Activated CD8-positive, alpha-beta memory T cell treated with anti-CD3 and anti-CD28 coated beads for 1 hour (primary cell): ENCODE measurements at places on chromosomes 11 and 22.

- no peak for DNase-seq
These were observed 27.5 kb downstream of the LINC01488 start for GRCh38 chr11:69508974-69509373.

- DNase-seq, result no peak
These were observed 844.7 kb upstream of the CCDC90B start for GRCh38 chr11:84130646-84131427.

- DNase-seq, result no peak
These were observed 11.1 kb upstream of the RFPL1 start for GRCh38 chr22:29427176-29427760.

DNA sequence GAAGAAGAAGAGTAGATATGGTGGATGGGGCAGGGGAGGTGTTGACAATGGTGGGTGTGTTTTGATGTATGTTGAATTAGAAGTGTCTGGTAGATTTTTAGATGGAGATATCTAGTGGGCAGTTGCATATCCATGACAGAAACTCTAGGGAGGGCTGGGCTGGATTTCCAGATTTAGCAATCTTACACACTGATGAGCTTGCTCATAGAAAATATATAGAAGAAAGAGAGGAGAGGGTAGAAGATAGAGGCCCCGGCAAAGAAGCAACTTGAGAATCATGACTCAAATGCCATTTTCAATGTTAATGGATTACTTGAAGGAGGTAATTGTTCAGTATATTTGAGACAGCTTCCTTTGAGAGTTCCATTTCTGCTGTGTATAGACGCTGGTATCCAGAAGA, 8.2 kb downstream of the REXO2 start:
- no peak for DNase-seq

DNA sequence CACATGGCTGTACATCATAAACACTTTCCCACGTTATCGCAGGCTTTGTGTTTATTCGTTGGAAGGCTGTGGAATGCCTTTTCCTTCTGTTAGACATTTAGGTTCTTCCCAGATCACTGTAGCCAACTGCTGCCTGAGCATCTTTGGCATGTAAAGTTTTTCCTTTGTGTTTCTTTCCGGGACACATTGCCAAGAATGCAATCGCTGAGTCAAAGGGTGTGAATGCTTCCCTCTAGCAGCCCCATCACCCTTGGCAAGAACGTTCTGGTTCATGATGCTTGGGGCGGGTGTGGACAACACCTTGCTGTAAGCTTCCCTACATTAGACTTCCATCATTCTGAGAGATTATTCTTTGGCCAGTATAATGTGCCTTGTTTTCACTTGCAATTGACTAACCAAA, 136.2 kb downstream of the OSBP2 start:
- DNase-seq, result no peak

DNA sequence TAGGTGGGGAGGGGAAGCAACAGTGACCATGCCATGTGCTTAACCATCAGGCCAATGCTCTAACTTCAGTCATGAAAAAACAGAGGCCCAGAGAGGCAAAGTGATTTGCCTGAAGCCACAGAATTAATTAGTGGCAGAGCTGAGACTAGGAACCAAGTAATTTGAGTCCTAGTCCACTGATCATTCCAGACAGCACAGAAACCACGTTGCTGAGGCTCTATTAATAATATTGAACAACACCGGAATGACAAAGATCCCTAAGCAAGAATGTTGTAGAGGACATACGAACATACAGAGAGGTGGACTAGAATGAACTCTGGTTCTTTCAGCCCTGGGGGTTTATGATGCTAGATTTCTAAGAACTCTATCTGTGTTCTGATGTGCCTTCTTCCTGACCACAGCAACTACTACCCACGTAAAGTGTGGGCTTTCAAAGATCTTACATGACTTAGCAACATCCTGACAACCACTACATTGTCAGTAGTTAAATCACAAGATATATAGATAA, 92.3 kb downstream of the GAB2 start:
- DNase-seq, result no peak

- DNase-seq, result no peak
These were observed 31.7 kb downstream of the LIF start for GRCh38 chr22:30214703-30215407.

- DNase-seq, result no peak
These were observed 144.7 kb upstream of the LMO1 start for GRCh38 chr11:8408151-8408941.

DNA sequence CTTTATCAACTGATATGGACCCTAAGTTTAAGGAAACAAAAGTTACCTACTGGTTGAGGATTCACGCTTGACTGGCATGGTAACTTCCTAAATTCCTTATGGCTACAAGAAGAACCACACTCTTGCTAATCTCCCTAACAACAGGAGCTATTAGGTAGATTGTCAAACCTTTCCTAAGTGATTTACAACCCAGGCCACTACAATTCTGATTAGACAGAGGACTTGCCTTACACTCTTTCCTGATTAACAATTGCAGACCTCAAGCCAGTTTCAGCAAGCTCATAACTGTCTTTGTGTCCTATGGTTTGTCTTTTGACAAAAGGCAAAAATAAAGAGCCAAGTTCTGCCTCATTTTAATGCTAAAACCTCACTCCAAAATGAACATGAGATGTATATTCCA, 16.3 kb downstream of the OR52K2 start:
- DNase-seq, result no peak

DNA sequence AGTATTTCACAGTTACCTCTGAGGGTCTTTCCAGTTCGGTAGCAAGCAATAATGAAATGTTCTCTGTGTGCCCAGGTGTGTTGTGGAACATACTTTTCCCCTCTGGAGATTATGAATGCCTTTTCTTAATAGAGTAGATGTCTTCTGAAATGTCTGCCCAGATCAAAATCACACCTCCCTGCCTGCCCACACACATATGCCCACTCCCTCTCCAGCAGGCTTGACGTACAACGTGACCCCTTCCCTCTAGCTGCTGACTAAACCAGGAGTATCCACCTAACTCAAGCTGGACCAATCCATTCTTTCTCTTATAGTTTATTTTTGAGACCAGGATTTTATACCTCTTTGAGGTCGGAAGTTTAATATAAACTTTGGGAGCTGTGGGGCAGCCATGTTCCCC, 48.7 kb downstream of the ME3 start:
- DNase-seq, result no peak

GRCh38 chr11:88324562-88325345, 12.8 kb downstream of the CTSC start:
- DNase-seq, result no peak

- DNase-seq, result no peak
These were observed 28.4 kb upstream of the UCP3 start for GRCh38 chr11:74037309-74037708.

DNA sequence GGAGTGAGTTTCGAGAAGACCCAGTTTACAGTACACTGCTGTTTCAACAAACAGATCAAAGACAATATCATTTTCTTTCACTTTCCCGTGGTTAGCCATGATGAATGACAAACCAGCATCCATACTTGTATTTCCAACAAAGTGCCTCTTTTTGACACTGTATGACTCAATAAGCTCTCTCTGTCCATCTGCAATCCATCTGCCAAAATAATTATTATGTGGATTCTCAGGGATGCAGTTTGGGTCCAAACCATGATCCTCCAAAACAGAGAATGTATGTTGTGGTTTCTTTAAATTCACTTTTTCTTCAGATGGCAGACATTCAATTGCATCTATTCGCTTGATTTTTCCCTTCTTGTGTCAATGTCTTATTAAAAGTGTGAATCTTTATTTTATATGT, 37.8 kb upstream of the RASD2 start:
- DNase-seq, result no peak

GRCh38 chr11:69491071-69492031, 9.9 kb downstream of the LINC01488 start:
- no peak for DNase-seq

DNA sequence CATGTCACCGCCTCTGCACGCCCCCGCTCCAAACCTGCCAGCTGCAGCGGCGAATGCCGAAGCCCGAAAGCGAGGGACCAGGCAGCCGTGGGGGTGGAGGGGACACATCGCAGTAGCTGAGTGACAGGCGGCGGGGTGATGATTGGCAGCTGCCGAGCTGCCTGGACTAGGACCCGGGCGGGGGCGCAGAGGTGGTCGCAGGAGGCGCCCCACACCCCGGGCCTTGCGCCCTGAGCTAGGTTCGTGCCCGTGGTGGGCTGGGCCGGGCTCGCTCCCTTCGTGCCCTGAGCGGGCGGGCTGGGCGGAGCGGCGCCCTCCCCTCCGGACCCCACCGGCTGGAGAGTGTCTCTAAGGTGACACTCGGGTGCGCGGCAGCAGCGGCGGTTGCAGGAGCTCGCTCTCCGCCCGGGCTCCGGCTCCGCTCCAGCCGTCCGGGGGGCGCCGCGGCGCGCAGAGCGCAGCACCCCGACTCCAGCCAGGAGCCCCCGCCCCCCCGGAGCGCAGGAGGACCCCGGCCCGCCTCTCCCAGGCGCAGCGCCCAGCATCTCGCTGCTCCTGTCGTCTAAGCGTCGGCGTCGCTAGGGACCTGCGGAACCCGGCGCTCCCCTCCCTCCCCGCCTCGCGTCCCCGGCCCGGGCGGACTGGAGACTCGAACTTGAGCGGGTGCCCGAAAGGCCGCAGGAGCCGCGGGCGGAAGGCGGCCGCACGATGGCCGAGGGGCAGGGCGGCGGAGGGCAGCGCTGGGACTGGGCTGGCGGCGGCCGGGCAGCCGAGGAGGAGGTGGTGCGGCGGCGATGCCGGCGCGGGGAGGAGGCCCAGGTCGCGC, 14.5 kb upstream of the DGKZ start:
- DNase-seq, result peak; percentile 36

- DNase-seq, result no peak
These were observed 6.0 kb upstream of the DEUP1 start for GRCh38 chr11:93324500-93324899.

- DNase-seq, result no peak
These were observed 33.8 kb downstream of the RAB30 start for GRCh38 chr11:83037877-83038276.

- no peak for DNase-seq
These were observed 21.9 kb downstream of the HSPA8 start for GRCh38 chr11:123040111-123040432.

DNA sequence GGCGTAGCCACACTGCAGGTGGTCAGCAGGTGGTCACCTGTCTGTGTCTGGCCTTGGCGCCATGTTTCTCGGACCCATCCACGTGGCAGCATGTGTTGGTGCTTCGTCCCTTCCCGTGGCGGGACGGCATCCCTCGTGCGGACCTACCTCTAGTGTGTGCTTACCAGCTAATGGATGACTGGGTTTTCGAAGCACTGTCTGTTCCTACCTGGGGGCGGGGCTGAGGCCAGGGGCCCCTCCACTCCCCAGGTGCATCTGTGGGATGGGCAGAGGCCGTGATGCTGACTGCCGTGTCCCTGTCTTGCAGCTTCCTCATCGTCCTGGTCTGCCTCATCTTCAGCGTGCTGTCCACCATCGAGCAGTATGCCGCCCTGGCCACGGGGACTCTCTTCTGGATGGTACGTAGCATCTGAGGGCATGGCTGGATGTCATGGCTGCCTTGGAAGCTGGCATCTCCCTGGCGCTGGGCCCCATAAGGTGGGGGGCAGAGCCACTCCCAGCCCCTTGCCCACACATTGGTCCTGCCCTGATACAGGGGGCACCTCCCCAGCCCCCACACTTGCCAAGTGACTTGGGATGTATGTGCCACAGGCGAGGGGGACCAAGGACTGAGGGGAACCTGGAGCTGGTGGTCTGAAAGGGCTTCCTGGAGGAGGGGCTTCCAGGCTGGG, 82.9 kb downstream of the KCNQ1 start:
- no peak for DNase-seq

- no peak for DNase-seq
These were observed 407.3 kb downstream of the TBC1D22A start for GRCh38 chr22:47169801-47170140.

DNA sequence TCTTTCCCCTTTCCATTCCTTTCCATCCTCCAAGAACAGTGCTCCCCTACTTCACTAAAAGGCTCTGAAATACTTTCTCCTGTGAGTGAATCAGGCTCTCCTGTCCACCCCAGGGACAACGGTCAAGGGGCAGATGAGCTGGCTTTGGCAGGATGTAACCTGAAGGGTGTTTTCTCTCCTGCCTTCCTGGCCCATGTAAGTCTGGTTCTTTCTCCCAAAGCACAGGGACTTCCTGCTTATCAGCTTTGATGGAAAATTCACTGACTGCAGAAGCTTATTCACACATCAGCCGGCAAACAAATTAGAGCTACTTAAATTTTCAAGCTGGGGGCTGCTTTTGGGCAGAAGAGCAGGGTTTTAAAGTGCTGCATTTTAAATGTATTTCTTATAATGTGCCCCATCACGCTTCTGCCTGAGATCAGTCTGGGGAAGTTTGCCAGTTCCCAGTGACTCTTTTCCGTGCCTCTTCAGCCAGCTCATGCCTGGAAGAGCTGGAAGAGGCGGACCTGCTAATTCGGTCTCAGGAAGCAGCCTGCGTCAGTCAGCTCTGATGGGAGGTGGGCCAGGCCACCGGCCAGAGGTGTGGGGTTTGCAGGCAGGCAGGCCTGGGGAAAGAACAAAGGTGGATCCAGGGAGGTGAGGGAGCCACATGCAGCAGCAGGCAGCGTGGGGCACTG, 140.4 kb upstream of the TBCEL start:
- no peak for DNase-seq

DNA sequence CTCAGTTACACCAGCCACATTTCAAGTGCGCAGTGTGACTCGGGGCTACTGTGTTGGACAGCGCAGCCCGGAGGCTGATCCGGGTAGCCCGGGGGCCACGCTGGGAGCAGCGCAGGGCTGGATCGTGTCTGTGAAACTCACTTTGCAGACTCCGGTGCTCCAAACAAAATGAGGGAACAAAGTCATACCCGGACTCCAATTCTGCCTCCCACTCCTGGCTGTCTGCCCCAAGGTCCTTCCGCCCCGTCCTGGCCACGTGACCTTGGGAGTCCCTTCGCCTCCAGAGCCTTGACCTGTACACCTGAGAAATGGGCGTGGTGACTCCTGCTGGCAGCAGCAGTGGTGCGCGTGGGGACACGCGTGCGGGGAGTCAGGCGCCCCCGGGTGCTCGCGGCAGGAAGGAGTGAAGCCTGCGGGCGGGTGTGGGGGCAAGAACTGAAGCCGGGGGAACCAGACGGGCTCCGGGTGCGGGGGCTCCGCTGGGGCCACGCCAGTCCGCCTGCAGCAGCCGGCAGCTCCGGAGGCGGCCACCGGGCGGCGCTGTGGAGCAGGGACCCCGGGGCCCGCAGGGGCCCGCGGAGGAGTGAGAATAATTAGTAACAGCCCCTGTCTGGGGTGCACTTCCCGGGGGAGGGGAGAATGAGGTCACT, 42.4 kb downstream of the KCNJ4 start:
- DNase-seq, result no peak

GRCh38 chr11:47485107-47485506, 36.2 kb upstream of the RAPSN start:
- DNase-seq, result no peak

GRCh38 chr11:130451231-130452019, 3.0 kb downstream of the ADAMTS15 start:
- no peak for DNase-seq
